ENCODE measurements at places on chromosomes 13 and 19. TPM values are rescaled to one million over a fixed set of nuclear protein-coding genes. Genes with fewer than 3 reads are reported as not detected.

GRCh38 chr13:73268306-73268705 lies 209.5 kb downstream of the KLF5 start:
- DNase-seq: no peak

DNA sequence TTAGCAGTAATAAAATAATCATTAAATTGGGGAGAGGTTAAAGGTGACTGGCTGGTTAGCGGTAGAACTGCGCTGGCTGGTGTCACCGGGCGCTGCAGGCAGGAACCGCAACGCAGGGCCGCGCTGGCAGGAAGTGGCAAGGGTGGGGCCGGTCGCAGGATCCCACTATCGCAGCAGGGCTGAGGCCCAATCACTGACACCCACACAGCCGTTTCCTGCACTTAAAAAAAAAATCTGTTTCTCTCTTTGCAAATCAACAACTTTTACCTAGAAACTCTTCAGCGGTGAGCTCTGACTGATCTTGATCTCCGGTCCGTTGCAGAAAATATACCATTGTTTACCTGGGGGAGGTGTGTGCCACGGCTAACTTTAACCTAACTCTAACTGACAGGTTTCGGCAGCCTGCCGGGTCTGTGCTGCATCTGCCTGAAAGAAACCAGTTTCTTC lies 46.9 kb downstream of the KLF2 start:
- DNase-seq: no peak

DNA sequence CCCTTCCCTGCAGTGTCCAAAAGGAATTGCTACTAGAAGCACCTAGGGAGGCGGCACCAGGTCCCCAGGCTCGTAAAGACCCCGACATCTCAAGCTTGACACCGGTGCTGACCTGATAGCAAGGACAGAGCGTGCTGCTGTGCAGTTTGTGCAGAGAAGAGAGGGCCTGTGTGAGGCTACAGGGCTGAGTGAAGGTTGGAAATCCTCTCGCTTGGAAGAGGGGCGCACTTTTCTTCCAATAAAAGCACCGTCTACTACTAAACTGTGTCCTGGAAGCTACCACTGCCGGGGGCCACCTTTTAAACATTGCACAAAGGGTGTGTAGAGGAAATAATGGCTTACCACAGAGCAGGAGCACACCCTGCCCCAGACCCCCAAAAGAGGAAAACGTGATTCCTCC lies 11.0 kb downstream of the TMEM272 start:
- DNase-seq: no peak

DNA sequence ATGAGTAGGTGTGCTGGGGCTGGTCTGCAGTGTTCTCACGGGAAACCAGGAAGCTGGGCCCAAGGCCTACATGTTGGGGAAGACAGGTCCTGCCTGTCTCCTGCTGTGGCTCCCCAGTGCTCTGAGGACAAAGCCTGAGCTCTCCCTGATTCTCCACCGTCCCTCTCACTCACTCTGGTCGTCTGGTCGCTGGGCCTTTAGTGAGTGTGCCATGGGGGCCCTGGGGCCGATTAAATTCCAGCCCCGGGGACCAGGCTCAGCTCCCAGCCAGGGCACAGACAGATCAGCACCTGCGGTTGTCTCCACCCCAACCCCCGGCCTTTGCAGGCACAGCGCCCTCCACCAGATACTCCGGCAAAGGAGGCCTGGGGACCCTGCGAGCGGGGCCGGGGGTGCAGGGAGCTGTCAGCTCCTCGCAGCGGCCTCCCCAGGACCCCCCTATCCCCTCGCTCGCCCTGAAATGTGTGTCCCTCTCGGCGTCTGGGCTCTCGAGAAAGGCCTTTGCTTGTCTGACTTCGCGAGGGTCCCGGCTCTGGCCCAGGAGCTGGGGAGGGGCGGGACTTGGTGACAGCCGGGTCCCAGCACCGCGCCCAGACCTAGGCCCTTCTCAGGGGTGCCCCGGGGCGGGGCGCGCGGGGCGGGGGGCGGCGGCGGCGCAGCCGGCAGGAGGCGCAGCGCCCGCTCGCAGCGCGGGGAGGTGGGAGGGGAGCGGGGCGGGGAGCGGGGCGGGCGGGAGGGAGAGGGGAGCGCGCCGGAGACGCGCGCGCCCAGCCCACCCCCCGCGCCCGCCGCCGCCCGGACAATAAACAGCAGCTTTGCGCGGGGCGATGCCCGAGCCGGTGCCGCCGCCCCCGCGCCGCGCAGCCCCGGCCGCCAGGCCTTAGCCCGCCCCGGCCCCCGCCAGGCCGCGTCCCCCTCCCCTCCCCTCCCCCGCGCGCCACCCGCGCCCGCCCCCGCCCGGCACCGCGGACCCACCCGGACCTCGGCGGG lies at the start of gene PALM:
Gene PALM (plus strand): TSS at position 782 of the 990 bp plus-strand sequence. CDS start 212 bp downstream, outside the sequence.
- DNase-seq: no peak

The YJEFN3 gene
- 5.9 TPM for total RNA-seq

The KIR3DL2 gene
- not detected for total RNA-seq

The FAM216B gene
- not detected for total RNA-seq

The CADM4 gene
- total RNA-seq: 5.1 TPM

DNA sequence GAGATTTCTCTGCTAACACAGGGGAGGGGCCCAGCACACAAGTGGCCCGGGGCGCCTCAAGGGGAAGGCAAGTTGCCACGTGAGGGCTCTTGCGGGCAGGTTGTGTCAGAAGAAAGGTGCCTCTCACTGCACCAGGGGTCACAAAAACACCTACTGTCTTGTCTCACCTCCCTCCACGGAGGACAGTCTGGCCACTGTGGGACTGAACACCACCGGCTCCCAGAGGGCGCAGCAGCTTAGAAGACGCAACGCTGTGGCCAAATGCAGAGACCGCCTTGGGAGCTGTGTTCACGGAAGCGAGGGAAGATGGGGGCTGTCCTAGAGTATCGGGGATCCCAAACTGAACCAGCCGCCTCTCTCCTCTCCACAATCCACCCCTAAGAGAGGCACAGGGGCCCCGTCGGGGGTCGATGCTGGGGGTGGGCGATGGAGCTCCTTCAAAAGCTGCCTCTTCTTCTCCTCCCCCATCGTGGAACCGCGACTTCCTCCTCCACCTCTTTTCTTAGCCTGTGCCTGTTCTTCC lies 177.5 kb downstream of the FOXO1 start:
- no peak for DNase-seq

- no peak for DNase-seq
Measured at GRCh38 chr19:17078920-17079709, 3.5 kb downstream of the MYO9B start.

The SYDE1 gene
- total RNA-seq: 3.4 TPM

The LYPD5 gene
- not detected for total RNA-seq

The DAND5 gene
- not detected for total RNA-seq

The TMEM145 gene
- total RNA-seq: not detected

DNA sequence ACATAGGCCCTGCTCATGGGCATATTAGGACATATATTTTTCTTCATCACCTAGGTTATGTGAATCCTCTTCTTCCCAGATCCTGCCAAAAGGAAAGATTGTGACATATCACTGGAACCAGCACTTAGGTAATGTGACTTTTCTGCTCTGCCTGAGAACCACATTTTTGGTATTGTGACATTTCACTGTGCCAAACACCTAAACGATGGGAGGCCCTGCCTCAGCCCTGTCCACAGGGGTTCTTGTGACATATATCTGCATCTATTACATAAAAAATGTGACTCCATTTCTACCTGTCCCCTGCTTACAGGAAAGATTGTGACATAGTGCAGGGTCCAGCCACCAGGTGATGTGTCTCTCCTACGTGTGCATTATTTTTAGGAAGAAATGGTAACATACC lies 18.5 kb upstream of the ZNF730 start:
- DNase-seq: no peak

DNA sequence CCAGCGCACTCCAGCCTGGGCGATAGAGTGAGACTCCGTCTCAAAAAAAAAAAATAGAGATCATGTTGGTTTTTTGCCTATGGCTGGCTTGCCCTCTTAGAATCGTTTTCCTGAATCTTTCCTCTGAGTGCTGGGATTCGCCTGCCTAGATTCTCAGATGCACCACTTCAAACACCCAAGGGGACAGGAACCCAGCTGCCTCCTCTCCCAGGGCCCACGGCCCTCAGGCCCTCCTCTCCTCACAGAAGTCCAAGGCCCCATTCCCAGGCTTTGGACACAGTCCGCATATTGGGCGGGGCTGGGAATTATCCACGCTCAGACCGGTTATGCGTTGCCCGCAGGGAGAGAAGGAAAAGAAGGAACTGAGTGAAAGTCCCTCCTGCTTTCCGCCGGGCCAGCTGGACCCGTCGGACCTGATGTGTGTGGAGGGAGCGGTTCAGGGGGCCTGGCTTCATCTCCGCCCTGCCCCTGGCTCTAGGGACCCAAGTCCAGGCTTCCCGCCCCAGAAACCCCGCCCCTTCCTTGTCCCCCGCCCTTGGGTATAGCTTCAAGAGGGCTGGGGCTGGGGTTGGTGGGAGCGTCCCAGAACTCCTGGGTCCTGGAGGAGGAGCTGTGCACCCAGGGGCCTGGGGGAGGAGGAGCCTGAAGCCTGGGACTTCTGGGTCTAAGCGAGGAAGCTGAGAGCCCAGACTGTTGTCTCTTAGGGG lies 5.8 kb downstream of the PPFIA3 start:
- no peak for DNase-seq

The TPTE2 gene
- total RNA-seq: not detected

The PCDH17 gene
- total RNA-seq: 0.65 TPM

The UBE2L5 gene
- not detected for total RNA-seq

- DNase-seq: no peak
Measured at GRCh38 chr13:27476943-27477703, 26.8 kb upstream of the MTIF3 start.

DNA sequence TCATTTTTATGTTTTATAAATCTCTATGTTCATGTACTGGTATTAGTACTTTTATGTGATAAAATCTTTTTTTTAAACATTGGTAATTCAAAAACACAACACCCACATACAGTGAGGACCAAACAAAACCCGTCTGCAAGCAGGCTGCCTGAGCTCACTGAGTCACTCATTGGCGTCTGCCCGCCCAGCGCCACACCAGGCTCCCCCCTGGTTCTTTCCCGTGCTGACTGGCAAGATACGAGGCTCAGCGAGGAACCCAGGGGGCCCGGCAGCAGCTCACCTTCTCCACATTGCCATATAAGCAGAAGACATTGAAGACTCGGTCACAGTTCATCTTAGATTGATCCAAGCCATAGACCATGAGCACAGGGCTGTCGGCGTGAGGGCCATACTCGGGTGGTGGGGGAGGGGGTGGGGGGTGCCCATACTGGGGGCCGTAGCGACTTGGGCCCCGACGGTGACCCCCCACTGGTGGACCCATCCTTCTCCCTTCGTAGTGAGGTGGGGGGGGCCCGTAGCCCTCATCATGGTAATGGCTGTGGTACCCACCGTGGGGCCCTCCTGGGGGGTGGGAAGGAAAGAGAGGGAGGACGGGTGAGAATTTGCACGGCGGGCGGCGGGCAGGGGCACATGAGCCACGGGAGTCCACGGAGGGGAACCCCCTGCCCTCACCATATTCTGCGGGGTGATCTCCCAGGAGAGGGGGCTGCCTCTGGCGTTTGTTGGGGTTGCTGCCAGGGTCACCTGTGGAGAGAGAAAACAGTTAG lies 8.4 kb upstream of the ECH1 start:
- DNase-seq: no peak
